ENCODE measurements at places on chromosomes 2 and 18. TPM values are rescaled to one million over a fixed set of nuclear protein-coding genes. Genes with fewer than 3 reads are reported as not detected.

Gene MCFD2
- 62.8 TPM for total RNA-seq

Gene MSTN
- 0.19 TPM for total RNA-seq

Gene SP5
- total RNA-seq, result not detected

Gene EMILIN1
- total RNA-seq, result 7.9 TPM

GRCh38 chr2:216624251-216624650, 9.0 kb upstream of the IGFBP2 start:
- H3K36me3 ChIP-seq, result no peaks in the 10 kb centered on the region
- H3K27ac ChIP-seq, result no peak overlapping the region
- H3K27me3 ChIP-seq, result no peaks in the 10 kb centered on the region
- no peak overlapping the region for H3K4me3 ChIP-seq
- no peaks in the 10 kb centered on the region for H3K4me1 ChIP-seq
- DNase-seq, result no peak

- DNase-seq, result no peak
- H3K27ac ChIP-seq, result no peak overlapping the region
- no peak overlapping the region for H3K4me3 ChIP-seq
- peaks cover 80% of the 10 kb centered on the region for H3K4me1 ChIP-seq
- no peaks in the 10 kb centered on the region for H3K36me3 ChIP-seq
Measured at GRCh38 chr2:218999021-218999880, 6.0 kb upstream of the CRYBA2 start.

GRCh38 chr18:23405636-23406035, 47.5 kb upstream of the RIOK3 start:
- H3K4me1 ChIP-seq, result no peaks in the 10 kb centered on the region
- no peak overlapping the region for H3K27ac ChIP-seq
- H3K4me3 ChIP-seq, result no peak overlapping the region
- H3K27me3 ChIP-seq, result no peaks in the 10 kb centered on the region
- H3K36me3 ChIP-seq, result no peaks in the 10 kb centered on the region

- DNase-seq, result no peak
- no peak overlapping the region for H3K4me3 ChIP-seq
Measured at GRCh38 chr2:107633580-107634147, 193.0 kb upstream of the RGPD4 start.

DNA sequence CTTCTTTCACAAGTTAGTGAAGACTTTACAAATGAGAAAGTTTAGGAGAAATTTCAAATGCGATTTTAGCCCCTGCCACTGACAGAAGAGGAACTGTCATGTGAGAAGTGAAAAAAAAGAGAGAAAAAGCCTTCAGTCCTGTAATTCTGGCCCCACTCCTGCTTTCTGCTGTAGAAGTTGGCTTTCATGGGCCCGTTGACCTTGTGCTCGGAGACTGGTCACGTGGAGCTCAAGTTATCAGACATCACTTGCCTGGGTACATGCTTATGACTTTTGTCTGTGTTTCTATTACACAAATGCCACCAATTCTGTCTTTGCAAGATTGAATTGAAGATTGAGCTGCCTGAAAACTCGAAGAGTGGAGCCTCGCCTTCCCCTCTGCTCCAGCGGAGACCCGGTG, 749.9 kb downstream of the BCL11A start:
- H3K36me3 ChIP-seq, result no peaks in the 10 kb centered on the region
- no peak overlapping the region for H3K27ac ChIP-seq
- no peaks in the 10 kb centered on the region for H3K4me1 ChIP-seq
- H3K4me3 ChIP-seq, result no peak overlapping the region

DNA sequence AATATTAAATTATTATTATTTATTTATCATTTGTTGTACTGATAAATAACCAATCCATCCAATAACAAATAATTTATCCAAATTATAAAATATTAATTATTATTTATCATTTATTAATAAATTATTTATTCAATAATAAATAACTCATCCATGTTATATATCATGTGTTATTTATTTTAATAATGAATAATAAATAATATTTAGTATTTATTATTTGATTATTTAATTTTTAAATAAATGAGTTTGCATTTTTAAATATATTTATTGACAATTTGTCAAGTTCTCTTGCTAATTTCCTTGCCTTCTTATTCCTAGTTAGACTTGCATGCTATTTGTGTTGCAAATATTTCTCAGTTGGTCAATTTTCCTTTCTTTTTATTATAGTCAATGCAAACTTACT, 995.4 kb downstream of the TSN start:
- H3K36me3 ChIP-seq, result no peaks in the 10 kb centered on the region
- DNase-seq, result no peak
- no peak overlapping the region for H3K4me3 ChIP-seq
- H3K27me3 ChIP-seq, result no peaks in the 10 kb centered on the region
- H3K27ac ChIP-seq, result no peak overlapping the region

DNA sequence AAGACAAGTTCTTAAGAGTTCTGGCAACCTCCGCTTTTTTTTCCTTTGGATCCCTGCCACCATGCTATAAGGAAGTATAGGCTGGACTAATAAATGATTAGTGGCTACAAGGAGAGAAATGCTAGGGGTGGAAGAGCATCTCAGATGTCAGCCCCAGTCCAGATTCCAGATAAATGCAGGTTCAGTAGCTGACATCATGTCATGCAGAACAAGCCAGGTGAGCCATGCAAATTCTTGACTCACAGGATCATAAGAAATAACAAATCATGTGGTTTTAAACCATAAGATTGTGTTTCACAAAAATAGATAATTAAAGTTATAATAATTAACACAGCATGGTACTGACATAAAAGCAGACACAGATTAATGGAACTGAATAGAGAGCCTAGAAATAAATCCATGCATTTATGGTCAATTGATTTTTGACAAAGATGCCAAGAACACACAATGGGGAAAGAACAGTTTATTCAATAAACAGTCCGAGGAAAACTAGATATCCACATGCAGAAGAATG, 152.9 kb upstream of the SESTD1 start:
- H3K27ac ChIP-seq, result no peak overlapping the region
- no peaks in the 10 kb centered on the region for H3K4me1 ChIP-seq
- DNase-seq, result no peak
- H3K36me3 ChIP-seq, result no peaks in the 10 kb centered on the region
- no peaks in the 10 kb centered on the region for H3K27me3 ChIP-seq

DNA sequence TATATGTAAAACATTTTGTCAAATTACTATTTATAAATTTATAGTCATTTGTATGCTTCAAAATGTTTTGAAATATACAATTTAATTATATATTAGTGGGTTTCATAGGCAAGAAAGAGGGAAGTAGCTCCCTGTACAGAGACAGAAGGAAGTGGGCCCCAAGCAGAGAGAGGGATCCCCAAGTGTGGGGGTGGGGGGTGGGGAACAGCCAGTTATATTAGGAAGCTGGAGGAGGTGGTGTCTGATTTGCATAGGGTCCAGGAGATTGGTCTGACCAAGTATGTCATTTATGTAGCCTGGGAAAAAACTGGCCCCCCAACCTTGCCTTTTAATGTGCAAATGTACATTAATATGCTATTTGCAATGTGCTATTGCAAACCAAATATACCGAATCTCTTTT, 76.5 kb upstream of the ZSWIM2 start:
- H3K36me3 ChIP-seq, result no peaks in the 10 kb centered on the region
- H3K4me3 ChIP-seq, result no peak overlapping the region
- no peaks in the 10 kb centered on the region for H3K27me3 ChIP-seq
- DNase-seq, result no peak

- H3K36me3 ChIP-seq, result no peaks in the 10 kb centered on the region
- no peaks in the 10 kb centered on the region for H3K4me1 ChIP-seq
- H3K27me3 ChIP-seq, result no peaks in the 10 kb centered on the region
- H3K4me3 ChIP-seq, result no peak overlapping the region
Measured at GRCh38 chr2:235829726-235830125, 335.9 kb downstream of the AGAP1 start.

DNA sequence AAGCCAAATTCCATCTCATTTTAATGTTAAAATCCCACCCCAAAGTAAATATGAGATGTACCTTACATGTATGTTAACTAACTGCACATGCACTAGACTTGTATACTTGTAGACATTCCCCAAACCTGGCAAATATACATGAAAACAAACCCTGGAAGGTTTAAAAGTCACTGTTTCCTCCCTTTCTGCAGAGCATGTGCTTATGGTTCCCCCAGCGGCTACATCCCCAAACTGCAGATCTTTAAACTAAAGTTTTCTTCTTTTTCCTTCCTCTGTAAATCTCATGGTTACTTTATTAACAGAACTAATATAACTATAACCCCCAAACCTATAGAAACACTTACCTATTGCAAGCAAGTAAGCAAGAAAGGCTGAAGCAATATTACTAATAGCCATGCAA, 731.5 kb downstream of the LRP1B start:
- H3K27me3 ChIP-seq, result no peaks in the 10 kb centered on the region
- no peak overlapping the region for H3K4me3 ChIP-seq
- H3K27ac ChIP-seq, result no peak overlapping the region

- no peak for DNase-seq
- peak overlapping the region; percentile 79 for H3K27ac ChIP-seq
- H3K4me1 ChIP-seq, result peaks cover 67% of the 10 kb centered on the region
- H3K4me3 ChIP-seq, result no peak overlapping the region
- H3K27me3 ChIP-seq, result no peaks in the 10 kb centered on the region
Measured at GRCh38 chr2:219289537-219290361, 10.6 kb downstream of the DNAJB2 start.

- DNase-seq, result no peak
- H3K27ac ChIP-seq, result no peak overlapping the region
- H3K4me3 ChIP-seq, result no peak overlapping the region
- H3K36me3 ChIP-seq, result no peaks in the 10 kb centered on the region
- peaks cover 3% of the 10 kb centered on the region for H3K4me1 ChIP-seq
Measured at GRCh38 chr2:23449831-23450331, 64.9 kb downstream of the KLHL29 start.

- no peak for DNase-seq
- H3K4me3 ChIP-seq, result no peak overlapping the region
- no peaks in the 10 kb centered on the region for H3K36me3 ChIP-seq
- peaks cover 11% of the 10 kb centered on the region for H3K4me1 ChIP-seq
- H3K27me3 ChIP-seq, result no peaks in the 10 kb centered on the region
Measured at GRCh38 chr2:167297292-167297691, 409.0 kb downstream of the XIRP2 start.

- no peaks in the 10 kb centered on the region for H3K4me1 ChIP-seq
- no peak overlapping the region for H3K27ac ChIP-seq
- no peak overlapping the region for H3K4me3 ChIP-seq
- no peaks in the 10 kb centered on the region for H3K27me3 ChIP-seq
- H3K36me3 ChIP-seq, result no peaks in the 10 kb centered on the region
Measured at GRCh38 chr2:50624506-50624905, 407.4 kb downstream of the NRXN1 start.

GRCh38 chr18:14025306-14025940, 106.8 kb downstream of the ZNF519 start:
- no peak overlapping the region for H3K4me3 ChIP-seq
- no peak overlapping the region for H3K27ac ChIP-seq
- H3K4me1 ChIP-seq, result no peaks in the 10 kb centered on the region
- no peaks in the 10 kb centered on the region for H3K27me3 ChIP-seq
- H3K36me3 ChIP-seq, result no peaks in the 10 kb centered on the region
- no peak for DNase-seq

DNA sequence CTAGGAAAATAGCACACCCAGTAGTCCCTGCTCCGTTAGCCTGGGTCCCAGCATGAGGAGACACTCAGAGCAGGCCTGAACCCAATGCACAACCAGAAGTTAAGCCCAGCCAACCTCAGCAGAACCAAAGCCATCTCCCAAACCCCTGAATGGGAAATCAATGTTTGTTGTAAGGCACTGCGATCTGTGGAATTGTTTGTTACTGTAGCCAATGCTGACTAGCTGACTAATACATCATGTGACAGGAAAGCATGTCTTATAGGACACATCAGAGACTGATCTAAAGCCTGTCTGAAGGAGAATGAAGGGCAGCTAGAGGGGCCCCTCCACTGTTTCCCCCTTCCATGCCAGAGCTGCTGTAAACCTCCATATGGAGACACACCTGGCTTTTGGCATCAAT, 96.4 kb downstream of the MARCHF4 start:
- H3K4me1 ChIP-seq, result no peaks in the 10 kb centered on the region
- no peak overlapping the region for H3K27ac ChIP-seq
- no peak for DNase-seq
- H3K36me3 ChIP-seq, result no peaks in the 10 kb centered on the region
- H3K4me3 ChIP-seq, result no peak overlapping the region
